ENCODE measurements at places on chromosomes 6 and 20.

DNA sequence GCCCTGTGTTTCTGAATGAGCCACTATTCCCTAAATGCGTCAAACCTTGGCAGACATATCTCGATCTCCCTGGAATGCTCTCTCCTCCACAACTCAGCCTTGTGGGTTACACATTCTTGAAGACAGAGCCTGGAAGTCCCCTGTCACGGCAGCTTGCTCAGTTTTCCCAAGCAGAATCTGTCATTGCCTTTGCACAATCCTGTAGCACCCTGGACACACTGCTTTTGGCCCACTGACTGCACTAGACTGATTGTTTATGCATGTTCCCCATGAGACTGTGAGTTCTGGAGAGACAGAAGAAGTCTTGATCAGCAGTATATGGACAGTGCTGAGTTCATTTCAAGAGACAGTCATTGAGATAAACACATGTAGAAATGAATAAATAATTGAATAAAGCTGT lies 406.7 kb downstream of the CD83 start:
- DNase-seq: no peak

DNA sequence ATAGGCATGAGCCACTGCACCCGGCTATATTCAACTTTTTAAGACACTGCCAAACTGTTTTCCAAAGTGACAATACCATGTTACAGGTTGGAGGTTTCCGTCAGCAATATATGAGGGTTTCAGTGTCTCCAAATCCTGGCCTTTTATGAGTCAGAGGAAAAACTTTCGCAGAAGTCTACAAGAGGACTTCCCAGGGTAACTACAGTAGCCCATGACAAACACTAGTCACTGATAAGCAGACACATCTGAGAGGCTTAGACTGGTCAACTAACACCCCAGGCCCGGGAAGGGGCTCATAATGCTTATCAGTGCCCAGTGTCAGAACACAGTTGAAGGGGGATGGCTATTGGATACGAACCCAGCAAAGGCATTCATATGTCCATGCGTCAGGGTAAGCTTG lies 85.4 kb downstream of the SOX4 start:
- no peak for DNase-seq

DNA sequence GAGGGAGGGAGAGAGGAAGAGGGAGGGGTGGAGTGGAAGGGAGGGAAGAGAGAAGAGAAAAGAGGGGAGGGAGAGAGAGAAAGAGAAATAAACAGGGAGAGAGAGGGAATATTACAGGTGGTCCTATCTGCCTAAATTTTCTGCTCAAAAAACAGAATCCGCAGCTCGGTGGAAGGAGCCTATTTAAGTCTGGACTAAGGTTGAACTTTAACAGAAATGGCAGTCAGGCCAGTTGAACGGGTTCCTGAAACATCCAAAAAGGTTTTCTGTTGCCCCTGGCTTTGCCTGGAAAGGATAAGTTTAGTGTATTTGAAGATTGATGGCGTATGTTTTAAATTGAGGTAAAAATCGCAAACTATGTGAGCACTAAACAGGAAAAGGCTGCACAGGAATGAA lies 2.2 kb downstream of the TFAP2B start:
- DNase-seq: no peak

- DNase-seq: peak; percentile 51
Observed at GRCh38 chr6:137944793-137945498, 77.9 kb downstream of the TNFAIP3 start.

GRCh38 chr6:1477432-1478090 lies 88.2 kb downstream of the FOXF2 start:
- no peak for DNase-seq

DNA sequence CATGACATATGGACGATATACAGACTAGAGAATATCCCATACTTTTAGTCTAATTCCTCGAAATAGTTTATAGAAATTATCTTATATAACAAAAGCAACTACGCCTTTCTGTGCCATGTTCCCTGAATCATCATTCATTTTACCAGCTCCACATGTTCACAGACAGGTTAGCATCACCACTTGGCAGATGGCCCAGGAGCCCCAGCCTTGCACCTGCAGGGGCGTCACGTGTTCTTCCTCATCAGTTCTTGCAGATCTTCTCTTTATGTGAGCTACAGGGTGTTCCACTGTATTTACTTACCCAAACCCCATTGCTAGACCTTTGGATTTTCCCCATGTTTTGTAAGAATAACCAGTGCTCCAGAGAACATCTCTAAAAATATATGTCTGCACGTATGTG lies 12.6 kb upstream of the BNIP5 start:
- no peak for DNase-seq

- no peak for DNase-seq
Observed at GRCh38 chr20:25258476-25258805, 10.6 kb downstream of the PYGB start.

DNA sequence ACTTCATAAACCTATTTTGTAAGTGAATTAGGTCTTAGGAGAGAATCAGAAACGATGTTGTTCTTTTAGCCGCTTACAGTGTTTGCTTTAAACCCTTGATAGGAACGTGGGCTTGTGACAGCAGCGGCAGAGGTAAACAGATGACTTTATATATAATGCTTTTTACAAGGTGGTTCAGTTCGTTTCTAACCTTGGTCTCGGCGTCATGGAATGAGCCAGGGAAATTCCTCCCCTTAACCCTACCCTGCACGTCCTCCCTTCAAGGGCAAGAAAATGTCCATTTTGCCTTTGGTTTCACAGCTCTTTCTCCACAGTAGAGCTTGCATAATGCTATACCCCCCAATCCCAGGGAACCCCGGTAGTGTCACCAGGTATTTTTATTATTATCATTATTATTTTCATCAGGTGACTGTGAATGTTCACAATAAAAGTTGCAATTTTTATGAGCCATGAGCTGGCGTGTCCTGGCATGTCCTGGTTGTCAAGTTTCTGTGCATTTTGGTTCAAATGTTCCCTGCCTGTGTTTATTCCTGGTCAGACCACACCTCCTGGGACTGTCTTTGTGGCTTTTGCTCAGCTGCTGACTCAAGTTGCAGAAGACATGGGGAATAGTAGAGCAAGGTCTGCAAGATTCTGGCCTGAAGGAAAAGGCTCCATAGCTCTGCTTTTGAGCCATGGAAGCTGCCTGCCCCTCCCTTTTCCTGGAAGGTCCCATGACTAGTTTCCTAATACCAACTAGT lies 112.8 kb upstream of the BMP2 start:
- no peak for DNase-seq

- DNase-seq: no peak
Observed at GRCh38 chr6:33440649-33441309, 13.6 kb upstream of the ZBTB9 start.

GRCh38 chr6:121540210-121540609 lies 104.8 kb downstream of the GJA1 start:
- no peak for DNase-seq

GRCh38 chr20:61520893-61521460 lies 268.9 kb downstream of the CDH4 start:
- DNase-seq: no peak

DNA sequence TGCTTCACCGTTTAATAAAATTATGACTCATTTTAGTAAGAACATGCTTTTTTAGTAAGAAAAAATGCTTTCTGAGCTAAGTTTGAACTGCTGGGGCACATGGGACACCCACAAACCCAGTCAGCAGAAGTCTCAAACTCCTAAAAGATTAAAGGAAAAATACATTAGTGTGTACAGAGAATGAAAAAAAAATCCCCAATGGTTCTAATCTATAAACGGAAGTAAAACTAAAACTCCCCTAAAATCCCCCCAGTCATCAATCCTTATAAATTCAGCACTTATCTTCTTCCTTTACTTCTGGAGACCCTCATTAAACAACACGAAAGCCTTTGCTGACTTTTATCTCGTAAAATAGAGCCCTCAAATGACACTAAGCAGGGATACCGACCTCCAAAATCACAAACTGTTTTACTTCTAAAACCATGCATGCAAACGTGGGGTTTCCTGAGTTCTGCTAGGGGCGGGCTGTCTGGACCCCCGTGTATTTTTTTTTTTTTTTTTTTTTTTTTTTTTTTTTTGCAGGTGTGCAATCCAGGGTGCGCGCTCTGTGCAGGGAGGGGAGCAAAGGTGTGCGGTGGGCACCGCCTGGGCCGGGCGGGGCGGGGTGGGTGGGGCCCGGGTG lies 1.1 kb upstream of the MYB start:
- peak; percentile 9 for DNase-seq

GRCh38 chr6:81623106-81623759 lies 129.2 kb downstream of the TENT5A start:
- DNase-seq: no peak

- no peak for DNase-seq
Observed at GRCh38 chr6:157494132-157494710, 113.2 kb downstream of the ZDHHC14 start.

GRCh38 chr6:165807249-165807960 lies 144.4 kb upstream of the PDE10A start:
- DNase-seq: no peak

DNA sequence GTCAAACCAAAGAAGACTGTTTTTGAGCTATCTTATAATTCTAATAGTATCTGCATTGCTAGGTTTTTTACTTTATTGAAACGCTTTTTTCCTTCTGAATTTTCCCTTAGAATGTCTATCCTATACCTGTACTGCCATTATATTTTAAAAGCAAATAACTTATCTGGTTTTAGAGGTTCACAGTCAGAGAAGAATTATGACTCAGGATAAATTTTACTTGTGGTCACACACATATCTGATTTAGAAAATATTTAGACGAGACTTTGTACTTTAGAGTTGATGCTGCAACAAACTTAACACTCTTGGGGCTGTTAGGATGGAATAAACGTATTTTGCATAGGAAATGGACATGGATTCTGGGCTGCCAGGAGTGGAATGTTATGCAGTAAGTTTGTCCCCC lies 33.0 kb downstream of the LMBRD1 start:
- no peak for DNase-seq

GRCh38 chr20:56411759-56412472 lies at the start of gene CASS4:
TSS of gene CASS4 (plus strand) at chr20:56412260. CDS start at chr20:56412459, 199 bp downstream.
- DNase-seq: no peak

GRCh38 chr20:63333241-63333836 lies 27.8 kb downstream of the CHRNA4 start:
- no peak for DNase-seq

DNA sequence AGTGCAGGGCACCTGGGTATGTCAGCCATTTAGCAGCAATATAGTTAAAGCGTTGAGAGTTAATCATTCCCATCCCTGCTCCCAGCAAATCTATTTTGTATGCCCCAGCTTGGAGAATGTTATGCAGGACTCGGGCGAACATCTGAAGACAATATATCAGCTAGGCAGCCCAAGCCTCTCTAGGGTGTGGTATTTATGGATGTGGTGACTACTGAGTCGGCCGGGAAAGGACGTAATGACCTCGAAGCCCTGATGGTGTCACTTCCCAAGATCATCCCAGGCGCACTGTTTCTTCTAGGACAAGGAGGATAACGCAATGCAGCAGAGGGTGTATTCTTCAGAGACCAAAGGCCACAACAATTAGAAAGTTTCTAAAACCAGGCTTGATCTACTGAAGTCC lies 63.6 kb upstream of the FAM184A start:
- no peak for DNase-seq

DNA sequence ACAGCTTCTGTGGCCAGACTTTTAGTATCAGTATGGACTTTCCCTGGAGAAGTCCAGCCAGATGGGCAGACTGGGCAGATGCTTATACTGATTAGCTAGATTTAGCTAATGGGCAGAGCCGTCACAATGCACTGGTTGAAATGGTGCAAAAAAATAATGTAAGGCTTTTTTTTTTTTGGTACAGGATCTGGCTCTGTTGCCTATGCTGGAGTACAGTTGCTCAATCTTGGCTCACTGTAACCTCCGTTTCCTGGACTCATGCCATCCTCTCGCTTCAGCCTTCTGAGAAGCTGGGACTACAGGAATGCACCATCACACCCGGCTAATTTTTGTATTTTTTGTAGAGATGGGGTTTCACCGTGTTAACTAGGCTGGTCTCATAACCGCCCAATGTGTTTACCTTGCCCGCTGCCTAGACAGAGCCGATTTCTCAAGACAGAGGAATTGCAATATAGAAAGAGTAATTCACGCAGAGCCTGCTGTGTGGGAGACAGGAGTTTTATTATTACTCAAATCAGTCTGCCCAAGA lies 16.4 kb upstream of the KIFC1 start:
- DNase-seq: no peak
